ENCODE measurements at places on chromosomes 7 and 10. TPM values are rescaled to one million over a fixed set of nuclear protein-coding genes. Genes with fewer than 3 reads are reported as not detected.

- no peak for DNase-seq
These were observed 243.5 kb downstream of the DNAJB6 start for GRCh38 chr7:157580324-157580723.

DNA sequence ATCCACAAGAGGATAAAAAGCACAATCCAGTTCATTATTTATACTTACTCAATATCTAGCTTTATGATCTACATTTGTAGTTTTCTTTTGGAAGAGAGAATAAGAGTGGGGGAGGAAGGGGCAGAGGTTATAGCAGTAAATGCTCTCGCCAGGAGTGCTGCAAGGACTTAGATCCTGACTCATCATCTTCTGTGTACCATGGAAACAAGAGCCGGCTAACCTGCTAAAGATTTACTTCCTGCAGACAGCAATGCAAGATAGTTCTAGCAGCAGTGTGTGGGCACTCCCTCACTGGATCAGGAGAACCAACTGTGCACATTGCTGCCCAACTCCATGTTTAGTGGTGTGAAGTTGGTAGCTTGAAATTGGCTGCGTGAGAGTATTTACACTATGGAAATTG lies 47.7 kb upstream of the TRIL start:
- DNase-seq = no peak

The LBX1 gene
- total RNA-seq = not detected

GRCh38 chr10:70277396-70278030 lies 6.3 kb downstream of the NPFFR1 start:
- no peak for DNase-seq

GRCh38 chr10:74194999-74195398 lies 44.0 kb downstream of the ADK start:
- DNase-seq = no peak

GRCh38 chr7:42972699-42973500 lies 40.7 kb downstream of the MRPL32 start:
- DNase-seq = no peak

The OPN4 gene
- not detected for total RNA-seq

The TMEM270 gene
- total RNA-seq = not detected

The NPFFR1 gene
- not detected for total RNA-seq

GRCh38 chr10:33967606-33968120 lies 633.2 kb upstream of the NRP1 start:
- no peak for DNase-seq

- no peak for DNase-seq
These were observed 39.0 kb downstream of the TAF3 start for GRCh38 chr10:7857262-7857661.

The PLXDC2 gene
- total RNA-seq = 0.16 TPM

DNA sequence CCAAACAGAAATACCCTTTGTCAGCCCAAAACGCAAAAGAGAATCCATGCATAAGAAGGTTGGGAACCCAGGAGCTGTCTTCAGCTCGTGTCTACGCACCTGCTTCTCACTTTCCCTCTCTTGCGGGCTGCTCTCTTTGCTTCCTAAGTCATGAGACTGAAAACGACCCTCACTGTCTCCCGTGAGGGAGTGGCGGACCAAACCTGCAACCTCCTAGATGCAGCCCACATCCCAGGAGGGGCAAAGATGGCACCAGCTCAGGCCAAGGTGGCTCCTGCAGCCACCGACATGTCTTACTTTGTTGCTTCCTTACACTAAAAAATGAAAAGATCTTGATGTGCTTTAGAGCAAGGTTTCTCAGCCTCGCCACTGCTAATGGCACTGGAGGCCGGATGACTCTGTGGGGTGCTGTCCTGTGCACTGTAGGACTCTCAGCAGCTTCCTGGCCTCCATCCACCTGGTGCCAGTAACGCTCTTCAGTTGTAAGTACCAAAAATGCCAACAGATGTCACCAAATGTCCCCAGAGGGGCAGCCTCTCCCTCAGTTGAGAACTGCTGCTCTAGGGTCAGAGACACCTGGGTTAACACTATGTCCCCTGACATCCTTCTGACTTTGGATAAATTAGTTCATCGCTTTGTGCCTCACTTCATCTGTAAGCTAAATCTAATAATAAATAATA lies 179.8 kb upstream of the PFKP start:
- no peak for DNase-seq

GRCh38 chr7:50940621-50941020 lies 157.9 kb upstream of the GRB10 start:
- no peak for DNase-seq

- DNase-seq = no peak
These were observed 150.9 kb downstream of the MBL2 start for GRCh38 chr10:52621635-52622079.

The FAM131B gene
- total RNA-seq = not detected

GRCh38 chr10:43968076-43968475 lies 319.4 kb upstream of the ZNF32 start:
- no peak for DNase-seq

The CFAP58 gene
- not detected for total RNA-seq

Measured in activated B cell treated with CpG ODN at 0.5 μM for 24 hours (primary cell).